ENCODE measurements at places on chromosomes 4 and X.

- DNase-seq, result no peak
Measured at GRCh38 chr4:4771160-4771559, 88.3 kb upstream of the MSX1 start.

DNA sequence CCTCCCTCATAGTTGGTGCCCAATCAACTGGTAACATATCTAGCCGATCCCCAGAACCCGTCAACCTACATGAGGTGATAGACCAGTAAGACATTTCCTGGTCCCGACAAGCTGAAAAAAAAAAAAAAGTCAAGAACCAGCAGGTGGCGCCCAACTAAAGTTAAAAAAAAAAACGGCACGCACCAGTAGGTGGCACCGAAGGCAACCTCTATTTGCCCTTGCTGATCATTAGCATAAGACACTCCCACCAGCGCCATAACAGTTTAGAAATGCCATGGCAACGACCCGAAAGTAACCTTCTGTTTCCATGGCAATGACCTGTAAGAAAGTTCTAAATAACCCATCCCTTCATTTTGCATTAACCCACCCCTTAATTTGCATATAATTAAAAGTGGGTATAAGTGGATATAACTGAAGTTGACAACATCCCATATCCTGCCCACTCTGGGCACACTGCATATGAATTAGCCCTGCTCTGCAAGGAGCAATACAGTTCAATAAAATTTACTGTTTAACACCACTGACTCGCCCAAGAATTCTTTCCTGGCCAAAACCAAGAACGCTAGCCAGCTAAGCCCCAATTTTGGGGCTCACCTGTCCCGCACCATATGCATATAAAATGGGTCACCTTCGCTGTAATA lies 83.9 kb upstream of the SPANXB1 start:
- DNase-seq, result no peak

- DNase-seq, result peak; percentile 68
Measured at GRCh38 chrX:65667503-65668376, at the start of gene MSN. Gene MSN, plus strand, starts transcription at chrX:65667654. Its CDS starts 188 bp downstream, at chrX:65667842.

- DNase-seq, result no peak
Measured at GRCh38 chr4:43607827-43608461, 715.4 kb downstream of the GRXCR1 start.

- no peak for DNase-seq
Measured at GRCh38 chrX:26670521-26670920, 454.6 kb downstream of the MAGEB5 start.

- DNase-seq, result no peak
Measured at GRCh38 chr4:181687116-181687515, 556.1 kb upstream of the TENM3 start.

DNA sequence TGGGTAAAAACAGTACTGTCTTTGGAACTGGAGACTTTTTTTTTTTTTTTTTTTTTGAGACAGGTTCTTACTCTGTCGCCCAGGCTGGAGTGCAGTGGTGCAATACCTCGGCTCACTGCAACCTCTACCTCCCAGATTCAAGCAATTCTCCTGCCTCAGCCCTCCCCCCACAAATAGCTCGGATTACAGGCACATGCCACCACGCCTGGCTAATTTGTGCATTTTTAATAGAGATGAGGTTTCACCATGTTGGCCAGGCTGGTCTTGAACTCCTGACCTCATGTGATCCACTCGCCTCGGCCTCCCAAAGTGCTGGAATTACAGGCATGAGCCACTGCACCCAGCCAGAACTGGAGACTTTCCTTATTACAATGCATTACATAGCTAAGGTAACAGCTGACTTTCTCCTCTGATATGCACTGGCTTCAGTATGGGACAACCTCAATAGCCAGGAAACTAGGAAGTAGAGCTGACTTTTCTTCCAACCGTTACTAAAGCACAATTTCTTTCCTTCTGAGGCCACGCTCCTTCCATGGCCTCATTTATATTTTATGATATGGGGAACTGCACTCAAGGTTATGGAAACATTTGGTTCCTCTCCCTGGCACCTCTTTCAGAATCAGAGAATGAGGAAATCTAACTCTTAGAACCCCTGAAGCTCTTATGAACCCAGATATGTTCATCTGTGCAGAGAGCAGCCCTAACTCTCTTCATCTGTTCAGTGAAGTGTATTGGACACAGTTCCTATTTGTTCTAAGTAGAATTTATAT lies 53.5 kb upstream of the FAM9B start:
- no peak for DNase-seq

DNA sequence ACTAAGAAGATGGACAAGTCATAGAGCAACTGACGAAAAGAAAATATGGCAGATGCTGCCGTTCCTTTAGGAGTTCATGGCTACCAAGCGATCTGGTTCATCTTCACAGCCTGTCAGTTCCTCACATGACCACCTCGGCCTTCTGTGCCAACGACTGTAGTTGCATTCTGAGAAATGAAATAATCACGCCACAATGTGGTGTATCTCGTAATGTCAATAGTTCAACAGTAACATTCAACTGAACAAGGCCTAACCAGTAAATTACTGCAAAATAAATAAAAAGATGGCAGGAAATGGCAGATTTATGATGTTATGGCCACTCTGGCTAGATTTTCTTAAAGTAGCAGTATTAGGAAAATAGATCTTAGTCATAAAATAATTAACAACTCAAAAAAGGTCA lies 4.4 kb downstream of the GPRIN3 start:
- no peak for DNase-seq

DNA sequence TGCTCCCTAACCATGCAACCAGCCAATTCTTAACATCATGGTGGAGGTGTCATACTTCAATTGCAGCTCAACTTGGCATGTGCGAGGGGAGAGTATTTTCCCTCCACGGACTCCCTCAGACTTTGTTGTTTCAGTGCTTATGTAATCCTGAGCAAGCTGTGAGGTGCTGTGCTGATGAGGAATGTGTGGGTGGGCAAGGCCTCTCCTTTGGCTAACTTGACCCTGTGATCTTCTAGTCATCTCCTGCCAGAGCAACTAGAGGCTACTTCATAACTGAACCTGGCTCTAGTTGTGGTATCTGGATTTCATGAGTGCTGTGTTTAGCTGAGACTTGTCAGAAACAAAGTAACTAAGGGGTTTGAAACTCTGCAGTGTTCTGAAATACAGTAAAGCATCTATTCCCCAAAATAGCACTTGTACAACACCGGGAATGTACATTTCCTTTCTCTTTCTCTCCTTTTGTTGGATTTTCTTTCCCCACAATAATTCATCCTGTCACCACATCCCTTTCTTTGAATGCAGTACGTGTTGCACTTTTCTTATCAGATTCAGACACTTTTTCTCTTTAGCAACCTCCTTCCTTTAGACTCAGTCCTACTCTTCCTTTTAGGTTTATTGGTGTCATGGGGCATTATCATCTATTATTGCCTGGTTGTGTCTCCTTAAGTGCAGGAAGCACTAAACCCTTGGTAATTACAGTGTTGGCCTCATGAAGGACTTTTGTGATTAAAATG lies 415.2 kb upstream of the NR3C2 start:
- no peak for DNase-seq

DNA sequence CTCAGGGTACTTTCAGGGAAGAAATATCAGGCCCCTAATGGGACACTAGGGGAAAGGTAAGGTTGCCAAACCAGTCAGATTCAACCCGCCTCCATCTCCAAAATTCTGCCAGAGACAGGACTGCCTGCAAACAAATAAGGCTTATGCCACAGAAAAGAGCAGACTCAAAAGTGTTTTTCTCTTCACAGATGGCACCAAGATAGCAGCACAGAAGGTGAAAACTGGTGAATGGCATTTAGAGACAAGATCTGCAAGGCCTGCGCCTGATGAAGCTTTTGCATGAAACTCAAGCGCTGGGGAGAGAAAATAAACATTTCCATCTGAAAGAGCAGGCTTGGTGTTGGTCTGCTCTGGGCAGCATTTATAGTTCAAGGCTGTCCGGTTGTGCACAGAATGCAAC lies 27.9 kb downstream of the AMOT start:
- DNase-seq, result no peak

DNA sequence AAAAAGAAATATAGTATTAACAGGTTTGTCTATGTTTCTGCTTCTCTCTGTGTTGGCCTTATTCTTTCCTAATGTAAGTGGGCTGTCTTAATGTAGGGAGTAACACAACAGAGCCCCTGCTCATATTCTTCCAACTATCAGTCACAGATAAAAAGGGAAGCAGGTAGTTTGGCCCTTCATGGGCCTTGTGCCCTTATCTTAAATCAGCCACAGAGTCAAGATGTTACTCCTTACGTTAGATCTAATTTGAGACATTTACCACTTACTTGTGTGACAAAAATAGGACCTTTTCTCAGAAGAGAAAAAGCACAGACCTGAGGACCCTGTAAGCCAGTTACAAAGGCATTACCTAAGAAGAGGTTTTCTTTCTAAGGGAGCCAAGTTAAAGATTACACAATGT lies 589.0 kb downstream of the GRXCR1 start:
- no peak for DNase-seq

- no peak for DNase-seq
Measured at GRCh38 chr4:96112631-96113030, 272.7 kb downstream of the PDHA2 start.

DNA sequence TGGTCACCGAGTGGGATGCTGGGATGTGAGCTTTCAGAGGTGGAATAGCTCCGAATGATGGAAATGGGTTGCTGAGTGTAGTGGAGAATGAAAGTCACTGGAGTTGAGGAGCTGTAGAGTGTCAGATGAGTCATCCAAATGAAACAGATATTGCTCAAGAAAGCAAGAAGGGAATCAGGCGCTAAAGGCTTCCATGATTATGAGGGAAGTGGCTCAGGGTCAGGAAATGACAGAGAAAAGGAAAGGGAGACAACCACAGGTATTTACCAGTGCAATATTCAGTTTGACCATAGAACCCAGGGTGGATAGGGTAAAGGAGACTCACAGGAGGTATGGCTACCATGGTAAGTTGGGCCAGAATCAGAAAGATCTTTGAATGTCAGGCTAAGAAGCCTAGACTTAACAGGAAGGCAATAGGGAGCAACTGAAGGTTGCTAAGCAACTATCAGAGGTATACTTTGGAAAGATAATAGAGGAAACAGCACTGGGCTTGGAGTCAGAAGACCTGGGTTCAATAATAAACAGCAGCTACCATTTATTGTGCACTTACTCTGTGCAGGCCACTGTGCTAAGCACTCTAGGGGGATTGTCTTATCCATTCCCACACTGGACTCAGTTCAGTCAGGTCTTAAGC lies 11.7 kb downstream of the LAS1L start:
- no peak for DNase-seq

- DNase-seq, result no peak
Measured at GRCh38 chr4:177596035-177596434, 153.8 kb upstream of the AGA start.
